ENCODE measurements at places on chromosomes 12 and 14.

DNA sequence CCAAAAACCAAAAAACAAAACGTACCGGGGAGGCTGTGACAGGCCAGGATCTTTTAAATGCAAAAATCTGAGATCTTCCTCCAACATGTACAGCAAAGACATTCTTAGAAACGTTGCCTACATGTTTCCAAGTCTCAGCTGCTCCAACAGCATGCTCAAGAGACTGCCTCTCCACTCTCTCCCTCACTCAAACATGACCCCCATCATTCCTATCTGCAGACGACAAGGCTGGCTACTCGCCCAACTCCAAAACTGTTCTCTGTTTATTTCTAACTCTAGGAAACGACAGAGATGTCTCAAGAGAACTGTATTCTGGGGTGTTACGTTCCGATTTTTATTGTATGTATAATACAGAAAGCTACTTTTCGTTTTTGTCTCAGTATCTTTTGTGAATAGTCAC, 57.5 kb upstream of the TMCC3 start:
- peak overlapping the region; percentile 36 for H3K27ac ChIP-seq
- no peaks in the 10 kb centered on the region for H3K36me3 ChIP-seq
- peaks cover 37% of the 10 kb centered on the region for H3K4me1 ChIP-seq

- H3K36me3 ChIP-seq = no peaks in the 10 kb centered on the region
- no peak for DNase-seq
- no peaks in the 10 kb centered on the region for H3K4me1 ChIP-seq
- no peak overlapping the region for H3K4me3 ChIP-seq
These were observed 61.2 kb downstream of the SLC38A6 start for GRCh38 chr14:61042220-61042619.

DNA sequence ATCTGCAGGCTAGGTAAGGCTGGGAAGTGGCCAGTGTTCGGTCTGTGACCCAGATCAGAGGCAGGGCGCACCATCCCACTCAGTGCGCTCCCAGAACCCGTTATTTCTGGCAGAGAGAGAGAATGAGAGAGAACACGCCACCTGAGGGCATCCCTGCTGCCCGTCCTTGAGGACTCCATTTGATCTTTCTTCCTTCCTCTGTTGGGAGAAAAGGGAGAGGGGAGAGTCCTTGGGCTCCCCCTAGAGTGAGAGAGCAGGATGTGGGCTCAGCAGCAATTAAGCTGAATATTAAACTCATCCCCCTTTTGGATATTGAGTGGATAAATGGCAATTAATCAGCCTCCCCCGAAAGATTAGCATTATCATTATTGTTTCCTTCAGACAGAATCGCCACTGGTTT, 70.6 kb downstream of the IFT43 start:
- H3K4me1 ChIP-seq = no peaks in the 10 kb centered on the region
- H3K4me3 ChIP-seq = no peak overlapping the region
- H3K27ac ChIP-seq = no peak overlapping the region
- DNase-seq = no peak
- no peaks in the 10 kb centered on the region for H3K27me3 ChIP-seq

- H3K27me3 ChIP-seq = no peaks in the 10 kb centered on the region
- H3K36me3 ChIP-seq = no peaks in the 10 kb centered on the region
- H3K4me1 ChIP-seq = no peaks in the 10 kb centered on the region
- H3K27ac ChIP-seq = no peak overlapping the region
- H3K4me3 ChIP-seq = no peak overlapping the region
These were observed 908.6 kb downstream of the TRHDE start for GRCh38 chr12:73180734-73181133.

- H3K27me3 ChIP-seq = no peaks in the 10 kb centered on the region
- no peak for DNase-seq
- no peaks in the 10 kb centered on the region for H3K36me3 ChIP-seq
- no peak overlapping the region for H3K4me3 ChIP-seq
- H3K4me1 ChIP-seq = peaks cover 37% of the 10 kb centered on the region
These were observed 43.4 kb downstream of the PPP2R5E start for GRCh38 chr14:63499701-63500250.

- DNase-seq = no peak
- no peak overlapping the region for H3K4me3 ChIP-seq
- no peaks in the 10 kb centered on the region for H3K36me3 ChIP-seq
- H3K27me3 ChIP-seq = no peaks in the 10 kb centered on the region
- peaks cover 17% of the 10 kb centered on the region for H3K4me1 ChIP-seq
These were observed 21.6 kb upstream of the MED13L start for GRCh38 chr12:116299064-116299463.

DNA sequence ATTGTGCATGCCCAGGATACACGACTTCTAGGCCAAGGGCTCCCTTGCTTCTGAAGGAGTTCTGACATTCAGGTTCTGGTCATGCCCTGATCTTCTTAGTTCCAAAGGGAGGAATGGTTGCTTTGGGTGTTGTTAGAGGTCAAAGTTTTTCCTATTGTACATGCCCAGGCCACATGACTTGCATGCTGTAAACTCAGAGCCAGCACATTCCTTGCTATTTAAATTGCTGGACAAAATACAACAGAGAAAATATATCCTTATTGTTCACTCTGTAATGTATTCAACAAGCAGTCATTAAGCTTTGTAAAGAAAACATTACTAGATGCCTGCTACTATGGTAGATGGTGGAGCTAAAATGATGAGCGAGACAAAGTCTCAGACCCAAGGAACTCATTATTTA, 71.2 kb upstream of the COCH start:
- H3K4me3 ChIP-seq = no peak overlapping the region
- no peak for DNase-seq
- no peaks in the 10 kb centered on the region for H3K27me3 ChIP-seq
- H3K27ac ChIP-seq = no peak overlapping the region
- H3K4me1 ChIP-seq = no peaks in the 10 kb centered on the region

- H3K36me3 ChIP-seq = no peaks in the 10 kb centered on the region
- H3K4me3 ChIP-seq = no peak overlapping the region
- no peaks in the 10 kb centered on the region for H3K4me1 ChIP-seq
- no peak overlapping the region for H3K27ac ChIP-seq
- no peaks in the 10 kb centered on the region for H3K27me3 ChIP-seq
- no peak for DNase-seq
These were observed 350.8 kb upstream of the STXBP6 start for GRCh38 chr14:25400607-25401206.

Data from sigmoid colon (tissue), 7 donors.